ENCODE measurements at places on chromosomes 11 and 22.

DNA sequence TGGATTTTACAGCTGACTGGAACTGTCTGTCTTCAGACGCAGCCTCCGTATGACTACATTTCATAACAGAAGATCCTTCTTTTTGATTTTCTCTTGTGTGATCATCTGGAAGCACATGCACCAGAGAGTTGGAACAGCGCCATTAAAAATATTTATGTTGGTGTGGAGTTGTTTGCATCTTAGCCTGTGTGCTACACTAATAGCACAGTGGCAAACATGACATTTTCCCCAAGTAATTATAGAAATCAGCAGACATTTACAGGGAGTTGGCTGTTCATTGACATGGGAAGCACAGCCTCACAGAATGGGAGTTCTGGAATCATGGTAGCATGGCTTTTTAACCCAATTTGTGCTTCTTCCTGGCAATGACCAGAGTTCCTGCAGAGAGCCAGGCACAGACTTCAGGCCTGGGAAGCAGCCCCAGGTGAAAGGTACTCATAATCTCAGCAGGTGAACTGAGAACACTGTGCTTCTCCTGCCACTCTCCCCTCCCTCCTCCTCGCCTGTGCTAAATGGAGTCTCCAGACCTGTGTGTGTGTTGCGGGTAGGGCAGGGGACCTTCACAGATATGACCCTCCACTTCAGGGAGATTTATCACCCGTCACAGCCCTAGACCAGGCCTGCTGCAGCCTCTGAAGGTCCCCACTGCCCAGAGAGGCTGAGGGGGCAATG lies 82.8 kb upstream of the PLET1 start:
- DNase-seq: no peak

- DNase-seq: peak; percentile 20
These were observed 255 bp upstream of the SYNGR1 start for GRCh38 chr22:39349506-39349966.

DNA sequence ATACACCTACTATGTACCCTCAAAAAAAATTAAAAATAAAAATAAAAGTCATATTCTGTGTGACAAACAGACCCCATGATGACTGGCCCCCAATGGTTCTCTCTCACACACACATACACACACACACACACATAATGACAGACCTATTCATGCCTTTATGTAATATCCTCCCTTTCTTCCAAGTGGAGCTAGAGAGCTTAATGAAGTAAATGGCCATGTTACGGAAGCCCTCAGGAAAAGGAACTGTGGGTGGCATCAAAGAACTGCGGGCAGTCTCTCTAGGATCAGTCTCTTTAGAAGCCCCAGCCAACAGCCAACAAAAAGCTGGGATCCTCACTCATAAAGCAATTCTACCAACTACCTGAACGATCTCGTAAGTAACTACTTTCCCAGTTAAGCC lies 125.5 kb downstream of the SIK3 start:
- DNase-seq: no peak

GRCh38 chr11:88521799-88522201 lies 184.3 kb upstream of the CTSC start:
- no peak for DNase-seq

DNA sequence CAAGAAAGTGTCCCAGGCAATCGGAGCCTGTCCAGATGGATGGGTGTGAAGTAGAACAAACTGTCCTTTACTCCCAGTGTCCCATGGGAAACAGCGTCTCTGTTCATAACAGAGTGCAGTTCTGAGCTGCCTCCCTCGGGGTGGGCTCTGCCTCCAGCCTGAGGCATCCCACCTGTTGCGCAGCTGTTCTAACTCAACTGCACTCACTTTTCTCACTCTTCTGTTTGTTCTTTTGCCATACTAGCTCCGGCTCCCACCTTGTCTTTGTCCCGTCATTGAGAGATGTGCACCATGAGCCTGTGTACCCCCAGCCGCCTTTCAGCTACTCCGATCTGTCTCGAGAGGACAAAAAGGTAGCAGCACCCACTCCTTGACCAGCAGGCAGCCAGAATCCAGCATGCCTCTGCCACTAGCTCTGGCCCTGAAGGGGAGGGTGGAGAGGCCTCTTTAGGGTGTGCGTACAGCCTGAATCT lies 20.7 kb upstream of the CDC42EP2 start:
- DNase-seq: no peak

GRCh38 chr11:2444821-2445745 lies at the start of gene KCNQ1:
Gene KCNQ1 (plus strand): TSS chr11:2445008. CDS start chr11:2445099, 91 bp downstream.
- peak; percentile 63 for DNase-seq

- DNase-seq: no peak
These were observed 91.5 kb downstream of the YAP1 start for GRCh38 chr11:102201776-102202175.

- peak; percentile 47 for DNase-seq
These were observed 30.9 kb upstream of the CSNK1E start for GRCh38 chr22:38347944-38348750.

DNA sequence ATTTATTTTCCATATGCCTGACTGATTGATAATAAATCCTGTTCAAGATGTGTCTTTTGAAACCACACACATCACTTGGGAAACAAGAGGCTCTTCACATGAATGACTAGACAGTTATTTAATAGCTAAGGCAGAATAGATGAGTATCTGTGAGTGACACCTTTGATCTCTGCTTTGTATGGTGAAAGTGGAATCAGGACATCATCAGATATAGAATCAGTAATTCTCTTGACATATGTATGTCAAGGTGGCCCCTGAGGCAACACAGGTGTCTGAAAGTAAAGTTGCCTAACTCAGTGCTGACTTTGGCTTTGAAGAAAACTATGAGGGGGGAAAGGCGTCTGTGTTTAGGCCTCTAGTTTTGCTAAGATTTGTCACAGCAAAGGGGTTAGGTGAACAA lies 11.5 kb upstream of the CASP4 start:
- no peak for DNase-seq

DNA sequence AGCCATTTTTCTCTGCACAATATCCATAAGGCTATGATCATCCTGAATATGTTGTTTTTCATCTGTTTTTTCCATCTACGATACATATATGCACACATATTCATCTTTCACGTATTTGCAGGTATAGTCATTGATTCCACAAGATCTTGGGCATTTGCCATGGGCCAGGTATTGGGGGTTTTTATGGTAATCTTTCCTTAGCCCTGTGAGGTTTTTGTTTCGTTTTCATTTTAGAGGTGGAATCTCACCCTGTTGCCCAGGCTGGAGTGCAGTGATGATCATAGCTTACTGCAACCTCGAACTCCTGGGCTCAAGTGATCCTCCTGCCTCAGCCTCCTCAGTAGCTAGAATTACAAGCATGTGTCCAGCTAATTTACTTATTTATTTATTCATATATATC lies 20.0 kb downstream of the CD6 start:
- DNase-seq: no peak

- no peak for DNase-seq
These were observed 265.3 kb downstream of the TBC1D22A start for GRCh38 chr22:47027766-47028165.

- DNase-seq: no peak
These were observed 32.2 kb downstream of the PARVA start for GRCh38 chr11:12409621-12410005.

- no peak for DNase-seq
These were observed 437.8 kb upstream of the CCDC90B start for GRCh38 chr11:83723999-83724398.

DNA sequence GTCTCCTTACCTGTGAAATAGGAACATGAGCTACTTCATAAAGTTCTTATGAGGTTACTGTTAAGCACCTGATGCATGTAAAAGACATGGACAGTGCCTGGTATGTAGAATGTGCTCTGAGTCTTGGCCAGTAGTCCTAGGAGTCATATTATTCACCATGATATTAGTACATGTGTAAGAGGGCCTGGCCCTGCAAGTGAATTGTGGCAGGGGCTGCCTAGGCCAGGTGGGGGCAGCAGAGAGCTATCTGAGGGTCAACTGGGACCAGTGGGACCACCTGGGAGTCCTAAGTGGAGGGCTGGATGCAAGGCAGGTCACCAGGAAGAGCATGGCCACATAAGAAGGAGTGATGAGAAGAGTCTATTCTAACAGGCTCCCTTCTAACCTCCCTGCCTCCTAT lies 529.5 kb downstream of the SOX6 start:
- DNase-seq: no peak

DNA sequence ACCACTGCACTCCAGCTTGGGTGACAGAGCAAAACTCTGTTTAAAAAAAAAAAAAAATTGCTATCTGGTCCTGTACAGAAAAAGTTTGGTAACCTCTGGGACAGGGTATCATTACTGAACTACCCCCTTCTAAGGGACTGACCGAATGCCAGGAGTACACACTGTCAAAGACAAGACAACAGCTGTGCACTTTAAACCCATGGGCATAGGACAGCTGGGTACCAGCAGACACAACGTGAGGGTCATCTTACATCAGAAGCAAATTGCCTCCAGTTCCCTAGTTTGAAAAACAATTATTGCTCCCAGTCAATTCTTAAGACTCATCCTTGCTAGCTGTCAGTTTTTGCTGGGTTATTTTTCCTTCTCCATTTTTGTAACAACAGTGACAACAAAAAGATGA lies 17.8 kb downstream of the CD59 start:
- DNase-seq: no peak

- DNase-seq: no peak
These were observed 27.2 kb downstream of the FEZ1 start for GRCh38 chr11:125468852-125469251.

DNA sequence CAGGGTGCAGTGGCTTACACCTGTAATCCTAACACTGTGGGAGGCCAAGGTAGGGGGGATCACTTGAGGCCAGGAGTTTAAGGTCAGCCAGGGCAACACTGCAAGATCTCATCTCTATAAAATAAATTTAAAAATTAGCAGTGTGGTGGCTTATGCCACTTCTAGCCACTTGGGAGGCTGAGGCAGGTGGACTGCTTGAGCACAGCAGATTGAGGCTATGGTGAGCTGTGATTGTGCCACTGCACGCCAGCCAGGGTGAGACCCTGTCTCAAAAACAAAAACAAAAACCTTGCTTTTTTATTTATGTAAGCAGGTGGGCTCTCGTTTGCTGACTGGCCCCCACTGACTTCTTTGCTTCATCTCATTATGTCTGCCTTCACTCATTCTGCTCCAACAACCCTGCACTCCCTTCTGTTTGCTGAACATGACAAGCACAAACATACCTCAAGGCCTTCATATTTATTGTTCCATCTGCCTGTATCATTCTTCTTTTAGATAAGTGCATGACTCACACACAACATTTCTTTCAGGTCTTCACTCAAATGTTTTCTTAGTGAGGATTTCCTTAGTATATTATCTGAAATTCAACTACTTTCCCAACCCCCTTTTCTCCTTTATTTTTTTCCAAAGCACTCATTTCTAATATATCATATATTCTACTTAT lies 32.4 kb upstream of the CLNS1A start:
- DNase-seq: no peak

GRCh38 chr22:39359659-39360195 lies 9.9 kb downstream of the SYNGR1 start:
- no peak for DNase-seq

DNA sequence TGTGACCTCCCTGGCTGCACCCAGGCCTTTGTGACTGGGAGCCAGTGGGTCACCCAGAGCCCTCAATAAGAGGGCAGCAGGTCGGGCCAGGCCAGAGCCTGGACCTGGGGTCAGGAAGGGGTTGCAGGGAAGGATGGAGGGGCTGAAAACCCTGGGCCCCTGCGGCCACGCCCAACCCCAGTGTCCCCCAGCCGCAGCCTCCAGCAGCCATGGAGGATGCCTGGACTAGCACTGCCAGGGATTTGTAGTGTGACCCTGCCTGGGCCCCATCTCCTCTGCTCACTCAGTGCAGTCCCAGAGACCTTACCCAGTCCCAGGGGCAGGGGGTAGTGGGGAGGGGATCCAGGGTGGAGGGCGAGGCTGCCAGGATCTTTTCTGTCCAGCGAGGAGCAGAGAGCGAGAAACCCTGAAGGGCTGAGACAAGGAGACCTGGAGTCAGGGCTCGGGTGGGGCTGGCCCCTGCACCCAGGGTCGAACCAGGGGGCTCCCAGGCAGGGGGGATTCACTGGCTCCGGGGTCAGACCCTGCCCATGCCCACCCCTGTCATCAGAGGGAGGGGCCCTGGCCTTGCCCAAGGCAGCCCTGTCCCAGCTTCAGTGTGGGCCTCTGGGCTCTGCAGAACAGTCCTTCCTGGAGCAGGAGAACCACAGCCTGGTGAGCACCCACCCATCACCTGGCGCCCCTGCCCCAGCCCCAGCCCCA lies 187.5 kb downstream of the IGLL1 start:
- DNase-seq: no peak

DNA sequence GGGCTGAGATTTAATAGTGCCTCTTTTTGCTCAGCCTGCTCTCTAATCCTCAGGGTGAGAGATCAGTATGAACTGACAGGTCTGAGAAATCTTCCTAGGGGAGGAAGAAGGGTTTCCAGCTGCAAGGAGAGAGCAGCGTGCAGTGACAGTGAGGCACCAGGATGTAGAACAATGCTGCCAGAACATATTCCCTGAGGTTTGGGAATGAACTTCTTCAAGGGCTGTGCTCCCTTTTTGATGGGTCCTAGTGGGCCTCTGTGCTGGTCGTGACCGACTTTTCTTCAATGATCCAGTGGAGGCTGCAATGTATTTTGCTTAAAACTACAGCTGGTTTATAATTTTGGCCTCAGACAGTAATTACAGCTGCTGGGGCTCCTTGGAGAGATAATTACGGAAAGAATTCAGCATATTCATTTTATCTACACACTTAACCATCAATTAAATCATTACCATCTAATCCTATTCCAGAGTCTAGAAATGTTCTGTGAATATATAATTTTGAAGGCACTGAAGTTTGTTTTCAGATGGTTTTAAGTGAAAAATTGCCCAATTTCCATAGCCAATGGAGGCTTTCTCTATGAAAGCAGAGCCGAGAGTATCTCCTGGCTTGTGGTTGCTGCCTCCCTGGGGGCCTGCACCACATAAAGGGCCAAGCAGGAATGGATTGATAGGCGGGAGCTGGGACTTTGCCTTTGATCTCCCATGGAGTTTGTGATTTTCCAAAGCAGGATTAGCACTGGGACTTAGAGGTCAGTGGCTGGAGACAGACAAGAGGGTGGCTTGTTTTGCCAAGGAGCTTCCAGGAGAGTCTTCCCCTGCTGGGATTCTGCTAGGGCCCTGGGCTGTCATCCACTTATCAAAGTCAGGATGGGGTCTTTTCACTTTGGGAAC lies 41.0 kb upstream of the OLFML1 start:
- no peak for DNase-seq

DNA sequence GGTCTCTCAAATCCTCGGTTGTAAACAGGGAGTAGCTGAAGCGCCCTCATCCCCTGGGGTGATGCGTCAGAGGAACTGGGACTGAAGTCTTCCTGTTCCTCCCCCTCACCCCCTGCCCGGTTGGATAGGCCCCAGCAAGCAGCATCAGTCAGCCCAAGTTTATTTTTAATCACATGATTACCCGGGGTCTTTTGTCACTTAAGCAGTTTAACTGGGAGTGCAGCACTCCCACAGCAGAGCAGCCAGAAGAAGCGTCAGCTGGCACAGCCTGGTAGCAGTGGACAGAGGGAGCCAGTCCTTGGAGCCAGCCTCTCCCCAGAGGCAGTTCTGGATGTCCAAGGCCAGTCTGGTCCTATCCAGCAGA lies 342.1 kb downstream of the CTTN start:
- DNase-seq: no peak

- DNase-seq: peak; percentile 77
These were observed 34.6 kb downstream of the CYTH4 start for GRCh38 chr22:37316875-37317371.

Measured in activated naive CD4-positive, alpha-beta T cell treated with anti-CD3 and anti-CD28 coated beads, Interleukin-2, amount 50 U/mL, for 72 hours (primary cell).